ENCODE measurements at places on chromosomes 1 and 21.
A peak's percentile ranks its signal among the peaks of the same experiment; 100 is the strongest.

GRCh38 chr1:54001591-54001990 lies 16.4 kb downstream of the LDLRAD1 start:
- no peak for DNase-seq

DNA sequence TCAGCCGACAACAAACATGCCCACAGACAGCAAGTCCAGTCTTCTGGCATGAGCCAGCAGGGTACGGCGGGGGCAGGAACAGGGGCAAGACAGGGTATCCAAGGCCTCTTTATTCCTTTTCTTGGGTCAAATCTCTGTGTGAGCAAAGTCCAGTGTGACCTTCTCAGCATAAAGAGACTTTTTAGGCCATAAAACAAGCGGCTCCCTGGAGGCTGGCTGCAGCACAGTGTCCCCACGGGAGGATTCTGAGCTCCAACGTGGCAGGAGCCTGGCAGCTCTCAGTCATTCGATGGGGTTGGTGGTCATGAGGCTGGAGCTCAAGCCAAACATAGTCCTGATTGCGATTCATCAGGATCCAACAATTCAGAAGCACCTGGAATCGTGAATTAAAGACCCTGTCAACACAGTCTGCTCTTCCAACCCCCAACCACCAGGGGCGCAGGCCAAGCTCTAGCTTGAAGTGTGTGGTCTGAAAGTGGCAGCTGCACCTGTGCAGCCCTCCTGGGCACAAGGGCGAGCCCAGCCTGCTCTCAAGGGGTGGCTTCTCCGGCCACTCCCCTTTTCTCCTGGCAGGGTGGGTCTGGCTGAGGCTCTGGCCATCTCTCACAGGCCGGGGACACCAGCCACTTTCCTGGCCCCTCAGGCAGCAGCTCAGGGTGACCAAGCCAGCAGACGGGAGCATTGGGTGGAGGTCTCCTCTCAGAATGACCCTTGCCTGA lies 62.1 kb downstream of the SLC66A1 start:
- DNase-seq, result peak; percentile 72

- no peak for DNase-seq
These were observed 415.3 kb upstream of the CAMK1G start for GRCh38 chr1:209168204-209168603.

DNA sequence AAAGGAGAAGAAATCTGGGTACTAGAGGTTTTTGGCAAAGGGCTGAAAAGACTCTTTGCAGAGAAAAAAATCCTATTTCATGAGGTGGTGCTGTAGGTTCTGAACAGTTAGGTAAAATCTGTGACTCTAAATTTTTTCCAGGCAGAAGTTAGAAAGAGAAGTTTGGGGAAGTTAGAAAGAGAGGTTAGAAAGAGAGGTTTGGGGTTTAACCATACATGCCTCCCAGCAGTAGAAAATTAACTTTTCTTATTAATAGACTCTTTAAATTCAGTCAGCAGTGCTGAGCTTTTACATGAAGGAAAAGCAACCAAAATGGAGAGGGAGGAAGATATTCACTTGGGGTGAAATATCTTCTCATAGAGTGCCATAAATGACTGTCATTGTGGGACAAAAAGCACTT lies 12.2 kb downstream of the AMY1C start:
- DNase-seq, result no peak

GRCh38 chr1:19448491-19449439 lies 36.6 kb downstream of the CAPZB start:
- DNase-seq, result no peak

DNA sequence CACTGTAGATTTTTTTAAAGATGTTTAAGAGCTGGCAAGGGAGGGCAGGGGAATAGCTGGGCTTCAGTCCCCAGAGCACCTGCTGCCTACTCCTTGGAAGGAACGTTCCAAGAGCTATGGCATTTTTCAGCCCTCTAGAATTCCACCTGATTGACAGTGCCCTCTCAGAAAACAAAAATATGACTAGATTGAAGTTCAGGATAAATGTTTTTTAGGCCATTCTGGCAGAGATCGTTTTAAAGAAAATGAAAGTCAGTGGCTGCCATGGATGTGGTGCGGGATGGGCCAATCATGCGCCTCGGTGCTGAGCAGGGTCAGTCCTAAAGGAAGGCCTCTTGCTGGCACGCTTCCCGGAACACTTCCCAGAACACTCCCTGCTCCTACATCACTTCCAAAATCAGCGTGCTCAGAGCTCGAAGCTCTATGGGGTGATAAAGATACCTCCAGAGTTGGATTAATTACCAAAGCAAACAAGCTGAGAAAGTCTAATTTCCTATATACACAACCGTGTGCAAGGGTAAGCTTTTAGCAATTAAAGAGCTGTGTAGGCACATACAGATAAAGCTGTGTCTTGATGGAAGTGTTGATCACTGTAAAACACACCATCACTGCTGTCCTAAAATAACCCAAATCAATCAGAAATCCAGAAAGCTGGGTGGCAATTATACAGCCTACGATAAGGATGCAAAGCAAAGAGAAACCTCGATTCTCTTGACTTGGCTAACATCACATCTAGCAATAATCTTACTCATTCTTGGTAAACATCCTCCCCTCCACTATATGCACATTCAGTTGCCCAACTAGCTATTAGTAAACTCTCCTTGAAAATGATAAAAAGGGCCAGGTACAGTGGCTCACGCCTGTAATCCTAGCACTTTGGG lies 34.6 kb downstream of the TGFBR3 start:
- DNase-seq, result no peak

DNA sequence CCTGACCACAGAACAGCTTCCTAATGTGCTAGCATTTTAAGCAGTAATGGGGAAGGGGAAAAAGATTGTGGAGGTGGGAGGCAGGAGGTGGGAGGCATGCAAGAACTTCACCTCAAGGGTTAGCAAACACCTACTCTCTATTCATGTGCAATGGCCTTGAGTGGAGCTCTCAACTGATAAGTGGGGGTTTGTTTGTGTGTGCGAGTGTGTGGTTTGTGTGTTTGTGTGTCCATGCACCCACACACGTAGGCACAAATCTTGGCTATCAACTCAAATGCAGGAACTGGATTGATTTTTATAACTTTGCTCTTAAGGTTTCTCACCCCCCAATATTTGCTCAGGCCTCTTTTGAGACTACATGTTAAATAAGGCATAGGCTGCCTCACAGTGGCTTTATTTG lies 78.6 kb downstream of the SYT6 start:
- no peak for DNase-seq

GRCh38 chr1:2429780-2430591 lies 17.6 kb upstream of the PEX10 start:
- peak; percentile 47 for DNase-seq

- DNase-seq, result no peak
These were observed 1058.0 kb downstream of the KCNT2 start for GRCh38 chr1:195550071-195550862.

GRCh38 chr1:18599704-18600103 lies 30.9 kb upstream of the PAX7 start:
- DNase-seq, result no peak

- peak; percentile 51 for DNase-seq
These were observed 16.9 kb upstream of the MTF2 start for GRCh38 chr1:93061895-93062792.

All from H9 (cell line).